ENCODE measurements at places on chromosomes 7 and 10.

- no peak for DNase-seq
Measured at GRCh38 chr7:129295015-129295423, 70.2 kb downstream of the AHCYL2 start.

DNA sequence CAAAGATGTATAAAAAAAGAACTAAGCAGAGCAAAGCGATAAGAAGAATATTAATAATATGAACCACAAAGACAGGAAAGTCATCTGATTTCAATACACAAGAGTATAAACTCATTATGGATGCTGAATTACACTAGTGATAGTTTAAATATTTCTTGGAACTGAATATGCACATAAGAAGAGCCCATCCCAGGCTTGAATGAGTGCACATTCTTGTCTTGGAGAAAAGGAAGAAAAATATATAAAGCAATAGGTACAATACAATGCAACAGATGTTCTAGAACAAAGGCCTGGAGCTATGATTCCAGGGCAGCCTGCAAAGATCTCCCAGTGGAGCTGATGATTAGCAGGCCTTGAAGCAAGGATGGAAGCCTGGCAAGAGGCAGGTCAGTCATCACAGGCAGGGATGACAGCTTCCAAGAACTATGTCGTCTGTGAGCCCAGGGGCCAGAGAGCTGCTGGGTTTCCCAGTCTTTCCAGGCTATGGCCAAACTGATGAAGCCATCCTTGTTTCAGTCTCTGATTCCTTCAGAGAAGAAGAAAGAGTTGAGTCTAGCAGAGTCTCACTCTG is 277.6 kb downstream of the KCNMA1 start:
- DNase-seq = no peak

DNA sequence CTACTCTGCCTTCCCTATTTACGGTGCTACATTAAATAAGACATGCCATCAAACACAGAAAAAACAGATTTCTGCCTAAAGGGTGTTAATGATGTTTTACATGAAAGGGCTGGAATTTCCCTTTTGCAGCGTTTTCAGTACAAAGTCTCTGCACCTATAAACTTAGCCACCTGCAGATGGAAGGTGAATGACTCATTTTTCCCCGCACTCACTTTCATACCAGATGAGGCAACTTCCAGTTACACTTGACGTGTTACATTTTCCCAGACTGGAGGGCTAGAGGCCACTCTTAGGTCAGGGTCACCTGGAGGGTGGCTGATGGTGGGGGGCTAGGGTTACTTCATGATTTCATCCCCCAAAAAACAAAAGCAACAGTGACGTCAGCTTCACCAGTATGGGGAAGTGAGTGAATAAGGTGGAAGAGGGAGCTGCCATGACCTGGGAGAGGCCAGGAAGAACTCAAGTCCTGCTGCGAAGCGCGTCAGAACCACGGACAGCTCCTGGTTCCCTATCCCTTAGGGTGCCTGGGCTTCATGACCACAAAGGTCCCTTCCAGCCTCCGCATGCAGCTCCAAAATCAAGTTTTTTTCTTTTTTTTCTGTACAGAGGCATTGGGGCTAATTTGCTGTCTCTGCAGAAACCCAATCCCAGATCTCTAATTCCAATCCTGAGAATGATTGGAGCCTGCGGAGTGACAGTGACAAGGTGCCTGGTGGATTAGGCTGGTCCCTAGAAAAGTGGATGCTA is 94.0 kb downstream of the ADARB2 start:
- DNase-seq = no peak

DNA sequence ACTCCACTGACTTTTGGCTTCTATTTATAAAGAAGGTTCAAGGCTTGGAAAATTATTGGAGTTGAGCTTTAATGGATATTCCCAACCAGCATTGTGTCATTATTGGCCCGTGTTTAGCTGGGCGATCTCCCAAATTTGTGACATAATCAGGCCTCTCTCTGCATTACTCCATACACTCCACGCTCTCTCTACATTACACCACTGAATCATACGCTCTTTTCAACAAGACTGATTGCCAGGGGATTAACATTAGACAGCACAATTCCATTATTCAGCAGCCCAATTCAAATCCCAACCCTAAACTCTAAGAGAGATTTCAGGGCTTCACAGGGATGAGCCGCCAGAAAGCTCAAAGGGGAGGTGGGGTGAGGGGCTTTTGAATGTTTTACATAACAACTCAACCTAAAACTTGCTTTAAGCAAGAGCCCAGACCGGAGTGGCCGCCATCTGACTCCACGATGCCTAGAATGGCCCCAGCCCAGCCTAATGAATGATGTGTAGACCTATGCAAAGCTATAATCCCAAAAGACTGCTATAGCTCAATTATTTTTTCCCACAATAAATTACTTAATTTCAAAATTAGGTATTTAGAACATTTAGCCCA is 61.8 kb downstream of the FGFR2 start:
- no peak for DNase-seq

DNA sequence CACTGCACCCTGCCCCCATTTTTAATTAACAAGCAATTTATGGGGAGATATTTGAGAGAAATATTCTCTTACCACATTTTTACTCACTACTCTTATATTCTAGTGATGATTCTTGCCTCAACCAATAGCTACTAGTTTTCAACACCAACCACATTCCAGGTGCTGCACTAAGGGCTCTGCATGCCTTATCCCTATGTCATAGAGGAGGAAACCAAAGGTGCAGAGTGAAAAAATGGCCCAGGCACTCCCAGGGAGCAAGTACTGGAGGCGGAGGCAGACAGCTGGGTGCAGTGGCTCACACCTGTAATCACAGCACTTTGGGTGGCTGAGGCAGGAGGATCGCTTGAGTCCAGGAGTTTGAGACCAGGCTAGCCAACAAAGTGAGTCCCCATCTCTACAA is 35.5 kb upstream of the TPST1 start:
- no peak for DNase-seq

- no peak for DNase-seq
Measured at GRCh38 chr7:32412471-32412870, 77.7 kb downstream of the LSM5 start.

All from activated naive CD4-positive, alpha-beta T cell (primary cell).